ENCODE measurements at places on chromosomes 6 and 20.

DNA sequence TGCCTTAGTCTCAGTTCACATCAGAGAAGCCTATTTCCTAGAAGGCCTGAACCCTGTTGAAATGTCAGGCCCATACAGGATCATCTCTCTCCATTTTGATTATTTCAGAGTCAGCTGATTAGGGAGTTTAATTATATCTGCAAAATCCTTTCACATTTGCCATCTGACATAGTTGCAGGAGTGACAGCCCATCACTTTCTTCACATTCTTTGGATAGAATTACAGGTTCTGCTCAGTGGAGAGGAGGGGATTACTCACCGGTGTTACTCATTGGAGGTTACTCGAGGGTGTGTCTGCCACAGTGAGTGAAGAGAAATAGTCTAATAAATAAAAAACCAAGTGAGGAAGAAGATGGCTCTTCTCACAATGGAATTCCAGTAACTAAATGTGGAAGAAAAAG lies 216.8 kb downstream of the TMEM242 start:
- DNase-seq: no peak

GRCh38 chr6:152135755-152136448 lies 328.4 kb downstream of the ESR1 start:
- no peak for DNase-seq

DNA sequence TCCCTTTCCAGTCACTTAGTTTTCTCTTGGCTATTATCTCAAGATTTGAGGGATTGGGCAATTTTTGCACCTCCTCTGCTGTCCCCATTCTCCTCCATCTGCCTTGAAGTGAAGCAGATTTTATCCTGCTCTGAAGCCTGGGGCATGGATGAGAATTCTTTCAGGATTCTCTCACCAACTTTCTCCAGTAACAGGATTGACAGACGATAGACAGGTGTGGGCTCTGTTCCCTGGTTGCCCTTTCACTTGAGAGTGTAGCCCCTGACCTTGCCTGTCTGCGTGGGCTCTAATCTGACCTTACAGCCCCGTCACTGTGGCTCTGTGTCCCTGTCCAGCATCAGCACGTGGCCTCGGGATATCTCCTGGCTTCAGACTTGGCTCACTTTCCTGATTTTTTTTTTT lies 27.1 kb downstream of the CDYL start:
- no peak for DNase-seq

DNA sequence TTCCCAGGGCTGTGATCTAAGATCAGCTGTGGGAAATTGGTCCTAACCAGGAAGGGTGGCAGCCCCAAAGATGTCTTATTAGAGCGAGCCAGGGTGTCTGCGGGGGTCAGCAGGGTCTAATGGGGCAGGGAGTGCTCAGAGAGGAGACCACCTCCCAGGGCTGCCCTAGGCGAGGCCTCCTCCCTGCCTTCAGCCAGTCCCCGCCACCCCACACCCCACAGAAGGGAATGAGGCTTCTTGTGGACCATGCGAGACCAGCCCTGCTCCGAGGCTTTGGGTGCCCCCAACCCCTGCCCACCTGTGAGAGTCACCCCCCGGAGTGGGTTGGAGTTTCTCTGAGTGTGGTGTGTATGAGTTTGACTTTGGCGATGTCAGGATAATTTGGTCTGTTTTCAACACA lies 37.8 kb downstream of the SYNJ2 start:
- no peak for DNase-seq

DNA sequence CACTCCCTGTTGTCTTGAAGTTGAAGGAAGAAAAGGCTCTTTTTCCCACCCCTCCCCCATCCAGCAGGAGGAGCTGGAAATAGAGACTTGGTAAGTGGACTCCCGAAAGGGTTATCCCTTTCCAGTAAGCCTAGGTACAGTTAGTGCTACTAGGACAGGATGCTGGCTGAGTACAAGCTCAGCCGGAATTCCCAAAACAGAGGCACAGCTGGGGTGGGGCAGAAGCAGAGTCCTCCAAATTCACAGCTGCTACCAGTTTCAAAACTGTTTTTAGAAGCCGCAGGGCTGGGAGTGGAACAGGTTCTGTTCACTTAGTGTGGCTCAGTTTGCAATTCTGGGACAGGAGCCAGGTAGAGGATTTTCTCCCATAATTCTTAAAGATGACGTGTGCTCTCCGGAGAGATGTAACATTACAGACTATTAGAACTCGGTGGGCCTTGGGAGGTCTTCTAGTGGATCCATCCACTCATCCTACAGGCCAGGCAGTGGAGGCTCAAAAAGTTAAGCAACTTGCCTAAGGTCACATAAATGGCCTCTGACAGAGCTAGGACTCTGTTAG lies 19.0 kb upstream of the UTRN start:
- DNase-seq: no peak

GRCh38 chr6:166718516-166718915 lies 91.5 kb upstream of the RPS6KA2 start:
- DNase-seq: no peak

DNA sequence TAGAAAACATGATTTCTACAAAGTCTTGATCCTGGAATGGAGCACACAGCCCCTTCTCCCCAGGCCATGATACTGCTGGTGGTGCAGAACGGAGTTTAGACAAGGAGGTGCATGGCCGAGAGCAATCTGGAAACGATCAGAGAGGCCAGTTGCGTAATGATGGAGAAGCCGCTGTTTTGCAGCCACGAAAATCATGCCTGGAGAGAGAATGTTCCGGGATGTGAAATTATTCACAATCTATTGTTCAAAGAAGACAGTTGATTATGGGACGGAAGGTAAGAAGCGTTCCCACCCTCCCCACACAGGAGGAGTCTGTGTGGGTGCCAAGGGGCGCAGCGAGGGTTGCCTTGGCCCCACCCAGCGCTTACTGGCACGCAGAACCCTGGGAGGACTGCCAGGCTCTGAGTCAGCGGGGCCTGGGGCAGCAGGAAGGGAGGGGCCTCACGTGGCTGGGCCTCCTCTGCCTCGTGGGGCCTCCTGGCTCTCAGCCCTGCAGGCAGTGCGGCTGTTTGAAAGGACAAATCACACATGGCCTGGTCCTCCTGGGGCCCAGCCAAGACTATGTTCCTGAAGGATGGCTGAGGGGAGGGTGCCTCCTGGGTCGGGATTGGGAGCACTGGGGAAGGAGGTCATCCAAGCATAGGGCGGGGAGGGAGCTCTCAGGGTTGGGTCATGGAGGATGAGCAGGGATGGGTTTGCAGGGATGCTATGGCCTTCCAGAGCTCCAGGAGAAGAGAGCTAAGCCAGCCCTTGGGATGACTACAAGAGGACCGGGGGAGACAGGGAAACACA lies 8.7 kb upstream of the AP5S1 start:
- DNase-seq: peak; percentile 89

DNA sequence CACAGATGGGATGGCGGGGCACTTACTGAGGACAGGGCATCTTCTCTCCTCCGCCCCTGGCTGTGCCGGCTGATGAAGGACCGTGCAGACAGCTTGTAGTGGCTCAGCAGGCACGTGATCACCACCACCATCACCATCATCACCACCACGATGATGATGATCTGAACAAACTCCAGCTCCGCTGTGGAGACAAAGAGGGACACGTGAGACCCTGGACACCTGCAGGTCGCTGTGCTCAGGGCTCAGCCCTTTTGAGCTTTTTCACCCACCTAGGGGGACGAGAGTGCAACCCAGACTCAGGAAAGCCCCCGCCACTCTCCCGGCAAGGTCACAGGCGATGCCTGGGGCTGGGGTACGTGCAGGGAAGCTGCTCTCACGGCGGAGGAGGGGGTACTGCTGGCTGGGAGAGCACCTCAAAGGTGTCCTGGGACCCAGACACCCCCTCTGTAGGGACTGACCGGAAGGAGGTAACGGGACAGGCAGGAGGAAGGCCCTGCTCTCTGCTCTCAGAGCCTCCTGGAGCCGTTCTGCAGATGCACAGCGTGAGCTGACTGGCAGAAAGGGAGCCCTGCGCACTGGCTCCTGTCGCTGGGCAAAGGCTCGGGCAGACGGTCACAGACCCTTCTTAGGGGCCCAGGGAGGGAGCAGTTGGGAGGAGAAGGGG lies 39.4 kb upstream of the ZBP1 start:
- no peak for DNase-seq

DNA sequence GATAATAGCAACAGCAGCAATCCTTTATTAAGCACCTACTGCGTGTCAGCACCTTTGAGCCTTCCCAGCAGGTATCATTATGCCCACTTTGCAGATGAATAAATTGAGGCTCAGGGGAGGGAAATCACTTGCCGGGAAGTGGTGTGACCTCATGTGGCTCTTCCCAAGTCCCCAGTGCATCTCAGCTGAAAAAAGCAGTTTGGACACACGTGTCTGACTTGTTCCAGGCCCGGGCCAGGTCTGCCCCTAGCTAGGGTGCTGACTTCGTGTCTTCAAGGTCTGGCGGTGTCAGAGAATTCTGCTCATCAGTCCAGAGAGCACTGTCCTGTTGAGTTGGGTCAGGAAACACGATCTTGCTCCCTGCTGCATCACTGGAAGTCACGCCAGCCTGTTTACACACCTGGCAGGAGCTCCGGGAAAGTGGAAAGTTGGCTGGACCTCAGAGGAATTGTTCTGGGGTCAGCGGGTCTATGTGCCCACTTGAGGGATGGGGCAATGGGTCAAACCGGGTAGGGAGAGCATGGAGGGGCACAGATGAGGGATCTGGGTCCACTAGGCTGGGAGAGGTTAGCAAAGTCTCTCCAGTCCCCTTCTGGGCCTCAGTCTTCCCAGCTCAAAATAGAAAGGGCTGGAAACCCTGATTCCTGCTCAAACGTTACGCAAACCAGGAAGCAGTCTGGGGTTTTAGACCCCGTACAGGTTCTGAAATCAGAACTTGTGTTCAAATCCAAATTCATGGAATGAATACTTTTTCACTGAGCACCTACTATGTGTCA lies 10.5 kb downstream of the SLC13A3 start:
- no peak for DNase-seq

GRCh38 chr6:70592391-70593117 lies 25.8 kb downstream of the SDHAF4 start:
- no peak for DNase-seq

- DNase-seq: no peak
Observed at GRCh38 chr20:1463971-1464570, 2.6 kb downstream of the NSFL1C start.

DNA sequence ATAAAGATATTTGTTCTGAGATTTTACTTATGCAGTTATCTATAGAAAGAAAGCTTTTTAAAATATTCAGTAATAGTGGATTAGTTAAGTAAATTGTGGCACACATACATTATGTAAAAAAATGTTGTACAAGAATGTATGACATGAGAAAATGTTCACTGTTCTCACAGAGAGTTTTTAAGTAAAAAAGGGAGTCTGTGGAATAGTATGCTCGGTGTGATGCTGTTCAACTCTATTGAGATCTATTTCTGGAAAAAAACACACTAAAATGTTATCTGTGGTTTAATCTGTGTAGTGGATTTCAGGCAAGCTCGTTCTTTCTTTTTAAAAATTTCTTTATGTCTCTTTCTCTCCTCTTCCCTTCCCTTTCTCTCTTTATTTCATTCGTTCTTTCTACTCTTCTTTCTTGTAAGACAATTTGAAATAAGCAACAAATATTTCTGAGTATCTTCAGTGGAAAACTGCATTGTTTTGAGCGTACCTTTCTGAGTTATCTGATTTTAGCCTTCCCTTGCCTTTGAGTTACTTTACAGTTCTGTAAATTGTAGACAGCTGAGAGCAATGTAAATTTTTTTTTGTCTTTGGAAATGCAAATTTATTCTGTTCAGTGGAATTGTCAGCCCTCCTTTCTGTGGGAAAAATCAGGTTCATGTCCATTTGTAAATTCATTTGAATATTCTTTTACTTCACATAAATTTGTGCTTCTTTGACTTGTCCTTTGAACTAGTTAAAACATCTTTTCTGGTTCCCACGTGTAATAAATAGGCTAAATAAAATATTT lies 229.0 kb upstream of the NOX3 start:
- no peak for DNase-seq

- no peak for DNase-seq
Observed at GRCh38 chr6:84854811-84855400, 90.5 kb upstream of the TBX18 start.

DNA sequence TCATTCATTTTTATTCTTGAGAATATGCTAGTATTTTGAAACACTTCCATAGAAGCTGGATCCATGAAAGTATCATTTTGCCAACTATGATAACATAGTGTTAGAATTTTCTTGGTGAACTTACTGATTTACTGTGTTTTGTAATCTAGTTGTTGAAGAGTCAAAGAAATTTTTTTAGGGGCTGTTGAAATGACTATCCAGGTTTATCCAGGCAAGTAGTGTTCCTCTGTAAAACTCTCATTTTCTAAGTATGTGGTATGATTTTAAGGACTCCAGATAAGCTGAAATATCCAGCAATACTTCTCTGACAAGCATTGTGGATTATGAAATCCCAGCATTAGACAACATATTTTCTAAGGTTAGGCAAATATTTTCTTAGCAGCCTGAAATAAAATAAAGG lies 95.9 kb downstream of the GRIK2 start:
- DNase-seq: no peak
